Body of pancreas (tissue), 4 donors: ENCODE measurements at places on chromosomes 2 and 18. TPM values are rescaled to one million over a fixed set of nuclear protein-coding genes. Genes with fewer than 3 reads are reported as not detected.

Gene EGR4
- total RNA-seq: not detected

DNA sequence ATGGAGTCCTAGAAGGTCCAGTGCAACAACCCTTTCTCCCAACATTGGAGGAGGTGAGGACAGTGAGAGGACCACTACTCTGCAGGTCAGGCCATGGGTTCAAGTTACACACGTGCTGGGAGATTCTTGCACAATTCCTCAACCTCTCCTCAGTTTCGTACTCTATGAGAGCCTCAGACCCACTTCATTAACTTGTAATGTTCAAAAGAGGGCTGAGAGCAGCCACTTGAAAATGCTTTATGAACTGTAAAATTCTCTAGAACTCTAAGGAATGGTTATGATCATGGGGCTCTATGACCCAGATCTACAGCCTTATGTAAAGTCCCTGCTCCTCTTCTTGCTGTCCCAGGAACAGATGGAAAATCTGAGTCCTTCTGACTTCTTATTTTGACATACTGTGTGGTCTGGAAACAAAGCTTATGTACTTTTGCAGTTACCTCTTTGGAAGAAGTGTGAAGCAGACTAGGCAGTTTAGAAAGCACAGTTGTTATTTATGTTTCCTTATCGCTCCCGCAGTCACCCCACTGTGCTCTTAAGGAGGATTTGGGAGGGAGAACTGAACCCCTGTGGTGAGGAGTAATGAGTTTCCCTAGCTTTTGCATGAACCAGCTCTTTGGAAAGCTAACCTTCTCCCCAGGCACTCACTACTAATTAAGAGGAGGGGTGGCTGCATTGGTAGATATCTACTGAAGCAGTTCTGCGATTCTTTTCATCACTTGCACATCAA is 296.6 kb downstream of the LRRTM1 start:
- DNase-seq: no peak

Gene GREB1L
- 0.52 TPM for total RNA-seq

DNA sequence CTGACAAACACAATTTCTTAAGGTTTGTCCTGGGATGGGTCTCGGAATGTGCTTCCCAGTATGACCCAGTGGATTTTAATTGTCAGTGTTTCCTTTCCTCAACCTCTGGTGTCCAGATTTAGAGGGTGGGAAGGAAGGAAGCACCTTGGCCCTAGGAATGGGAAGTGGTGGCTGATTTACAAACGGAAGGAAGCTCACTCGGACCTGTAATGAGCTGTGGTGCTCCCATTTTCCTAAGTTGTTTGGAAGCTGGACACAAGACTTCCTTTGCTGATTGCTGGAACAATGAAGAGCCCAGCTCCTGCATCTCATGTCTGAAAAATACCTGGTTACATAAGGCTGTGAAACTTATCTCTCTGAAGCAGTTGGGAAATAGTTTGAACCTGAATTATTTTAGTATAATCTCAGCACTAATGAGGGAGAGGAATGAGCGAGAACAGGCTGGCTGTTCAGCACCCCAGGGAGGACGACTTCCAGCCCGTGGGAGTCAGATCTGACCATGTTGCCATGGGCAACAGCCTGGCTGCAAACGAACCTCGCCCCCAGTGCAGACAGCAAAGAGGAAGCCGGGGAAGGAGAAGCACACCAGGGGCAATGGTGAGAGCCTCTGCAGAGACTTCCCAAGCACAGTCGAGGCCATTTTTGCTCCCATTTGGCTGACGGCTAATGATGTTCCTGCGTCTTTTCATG is 74.4 kb upstream of the ASB18 start:
- no peak for DNase-seq

GRCh38 chr2:176002688-176003210 is 682 bp upstream of the LNPK start:
- peak; percentile 35 for DNase-seq

- no peak for DNase-seq
These were observed 282.9 kb upstream of the REV1 start for GRCh38 chr2:99772591-99773331.
